ENCODE measurements at places on chromosomes 7 and 10.

DNA sequence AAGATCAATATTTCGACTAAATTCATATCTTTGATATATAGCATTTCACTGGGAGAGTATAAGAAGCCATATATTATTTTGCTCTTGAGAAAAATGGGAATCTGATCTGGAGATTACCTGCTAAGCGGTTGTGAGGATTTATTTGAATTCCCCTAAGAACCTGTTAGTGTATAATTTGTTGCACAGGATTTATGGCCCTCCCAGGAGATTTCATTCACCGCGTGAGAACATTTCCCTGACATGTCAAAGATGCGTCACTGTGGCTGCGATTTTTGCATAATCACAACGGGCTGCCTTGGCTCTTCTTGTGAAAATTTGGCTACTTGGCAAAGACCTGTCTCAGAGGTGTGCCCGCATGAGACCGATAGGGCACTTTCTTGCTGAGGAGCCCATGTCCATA, 184.7 kb upstream of the PFKP start:
- no peak for DNase-seq

DNA sequence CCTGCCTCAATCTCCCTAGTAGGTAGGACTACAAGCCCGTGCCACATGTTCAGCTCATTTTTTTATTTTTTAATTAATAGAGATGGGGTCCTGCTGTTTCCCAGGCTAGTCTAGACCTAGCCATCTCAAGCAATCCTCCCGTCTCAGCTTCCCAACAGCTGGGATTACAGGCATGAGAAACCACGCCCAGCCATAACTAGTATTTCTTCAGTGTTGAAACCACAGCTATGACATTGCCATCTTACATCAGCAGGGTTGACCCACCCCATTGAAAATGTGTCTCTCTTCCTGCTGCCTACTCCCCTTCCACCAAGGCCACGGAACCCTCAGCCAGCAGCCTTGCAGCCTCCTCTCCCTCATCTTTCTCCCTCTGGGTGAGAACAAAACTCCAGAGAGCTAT, 62.1 kb upstream of the ZNF746 start:
- DNase-seq, result peak; percentile 90

DNA sequence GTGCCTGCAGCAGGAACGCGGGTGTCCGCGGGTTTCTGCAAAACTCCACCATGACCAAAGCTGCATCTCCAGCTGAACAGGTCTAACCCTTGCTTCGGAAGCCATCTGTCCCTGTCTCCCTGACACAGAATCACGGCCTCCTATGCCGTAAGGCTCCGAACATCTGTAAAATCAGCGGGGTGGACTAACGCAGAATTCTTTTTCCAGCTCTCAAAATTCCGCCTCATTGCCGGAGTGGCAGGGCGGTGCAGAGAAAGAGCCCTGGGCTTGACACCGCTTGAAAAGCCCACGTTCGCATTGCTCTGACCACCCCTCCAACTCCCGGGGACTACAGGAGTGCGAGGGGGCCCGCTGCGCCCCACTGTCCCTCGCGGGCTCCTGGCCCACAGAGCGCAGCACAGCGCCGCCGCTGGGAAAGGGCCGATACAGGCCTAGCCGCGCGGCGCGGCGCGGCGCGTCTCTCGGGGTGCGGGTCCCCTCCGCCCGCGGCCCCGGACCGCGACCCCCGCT, 409 bp downstream of the DNMBP start:
- peak; percentile 52 for DNase-seq

DNA sequence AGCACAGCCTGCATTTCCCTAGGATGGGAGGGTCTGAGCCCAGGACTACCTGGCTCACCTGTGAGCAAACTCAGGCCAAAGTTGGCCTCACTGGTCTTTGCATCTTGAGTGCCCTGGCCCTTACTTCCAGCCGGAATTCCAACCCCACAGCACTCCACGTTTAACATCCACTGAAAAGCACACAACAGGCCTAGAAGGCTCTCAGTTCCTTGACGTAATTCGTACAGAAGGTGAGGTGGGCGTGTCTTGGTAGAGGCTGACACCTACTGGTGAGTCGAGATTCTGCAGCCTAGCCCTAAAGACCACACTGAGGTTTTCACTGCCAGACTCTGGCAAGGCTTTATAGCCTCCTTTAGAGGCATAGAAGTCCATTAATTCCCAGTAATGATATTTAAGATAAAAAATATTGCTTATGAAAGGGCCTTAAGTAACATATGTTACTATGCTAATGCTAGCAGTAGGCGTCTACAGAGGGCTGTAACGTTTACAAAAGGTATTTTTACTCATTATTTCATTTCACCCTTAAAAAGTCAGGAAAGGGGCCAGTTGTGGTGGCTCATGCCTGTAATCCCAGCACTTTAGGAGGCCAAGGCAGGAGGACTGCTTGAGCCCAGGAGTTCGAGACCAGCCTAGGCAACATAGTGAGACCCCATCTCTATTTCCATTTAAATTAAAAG, 95.8 kb downstream of the HIP1 start:
- peak; percentile 66 for DNase-seq

DNA sequence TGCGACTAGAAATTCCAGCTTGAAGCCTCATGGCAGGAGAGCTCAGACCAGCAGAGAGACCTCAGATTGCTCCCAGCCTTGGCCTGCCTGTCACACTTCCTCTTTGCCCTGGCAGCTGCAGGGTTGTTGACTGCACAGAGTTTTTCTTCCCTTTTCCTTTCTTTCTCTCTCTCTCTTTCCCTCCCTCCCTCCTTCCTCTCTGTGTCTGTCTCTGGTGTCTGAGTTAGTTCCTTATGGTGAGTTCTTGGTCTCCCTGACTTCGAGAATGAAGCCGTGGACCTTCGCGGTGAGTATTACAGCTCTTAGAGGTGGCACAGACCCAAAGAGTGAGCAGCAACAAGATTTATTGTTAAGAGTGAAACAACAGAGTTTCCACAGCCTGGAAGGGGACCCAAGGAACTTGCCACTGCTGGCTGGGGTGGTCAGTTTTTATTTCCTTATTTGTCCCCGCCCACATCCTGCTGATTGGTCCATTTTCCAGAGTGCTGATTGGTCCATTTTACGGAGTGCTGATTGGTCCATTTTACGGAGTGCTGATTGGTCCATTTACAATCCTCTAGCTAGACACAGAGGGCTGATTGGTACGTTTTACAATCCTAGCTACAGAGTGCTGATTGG, 266.3 kb downstream of the RPS24 start:
- DNase-seq, result no peak

DNA sequence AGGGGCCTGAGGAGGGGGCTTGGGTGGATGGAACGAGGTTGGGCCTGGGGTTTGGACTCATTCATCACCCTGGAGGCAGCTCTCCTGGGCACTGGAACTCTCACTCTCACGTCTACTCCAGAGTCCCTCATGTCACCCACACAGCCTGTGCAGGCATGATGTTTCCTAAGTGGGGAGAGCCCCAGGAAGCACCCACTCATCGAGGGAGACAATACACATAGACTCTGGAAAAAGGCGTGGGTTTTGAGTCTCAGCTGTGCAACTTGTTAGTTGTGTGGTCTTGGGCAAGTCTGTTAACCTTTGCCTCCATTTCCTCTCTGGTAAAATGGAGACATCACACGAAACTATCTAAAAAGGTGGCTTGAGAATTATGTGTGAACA, 25.9 kb upstream of the RBM20 start:
- DNase-seq, result no peak

DNA sequence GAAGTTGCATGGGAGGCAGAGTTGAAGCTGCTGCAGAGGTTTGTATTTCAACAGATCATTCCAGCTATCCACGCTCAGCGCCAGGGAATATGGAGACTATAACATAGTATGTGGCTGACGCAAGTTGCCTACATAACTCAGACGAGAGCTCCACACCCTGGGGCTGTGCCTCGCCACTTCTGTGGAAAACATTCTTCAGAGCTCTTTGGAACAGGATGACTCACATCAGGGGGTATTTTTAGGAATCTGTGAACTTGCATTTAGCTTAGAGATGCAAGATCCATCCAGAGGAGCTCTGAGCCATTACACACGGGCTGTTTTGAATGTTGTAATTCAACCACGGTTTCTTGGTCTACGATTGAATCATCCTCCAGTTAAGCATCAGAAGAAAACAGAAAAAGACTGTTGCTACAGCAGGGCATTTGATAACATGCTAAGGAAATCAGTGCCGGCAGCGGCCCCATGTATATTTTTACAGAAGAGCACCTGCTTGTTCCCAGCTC, 481.5 kb upstream of the AKR1E2 start:
- DNase-seq, result peak; percentile 98

DNA sequence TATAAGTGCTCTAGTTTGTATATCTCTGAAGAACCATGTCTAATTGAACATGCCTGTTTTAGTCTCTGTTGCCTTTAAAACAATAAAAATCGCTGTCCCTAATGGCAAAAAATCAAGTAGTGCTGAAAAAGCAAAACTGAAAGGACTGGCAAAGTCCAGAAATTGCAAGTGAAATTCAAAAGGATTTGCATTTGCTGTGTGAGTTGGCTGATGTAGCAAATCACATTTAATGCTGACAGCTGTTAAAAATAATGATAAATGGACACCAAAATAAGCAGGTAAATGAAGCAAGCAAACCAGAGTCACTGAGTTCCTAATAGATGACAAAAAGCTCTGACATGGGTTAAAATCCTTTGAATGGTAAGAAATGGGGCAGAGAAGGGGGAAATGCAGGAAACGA, 874.1 kb downstream of the GRM8 start:
- no peak for DNase-seq

DNA sequence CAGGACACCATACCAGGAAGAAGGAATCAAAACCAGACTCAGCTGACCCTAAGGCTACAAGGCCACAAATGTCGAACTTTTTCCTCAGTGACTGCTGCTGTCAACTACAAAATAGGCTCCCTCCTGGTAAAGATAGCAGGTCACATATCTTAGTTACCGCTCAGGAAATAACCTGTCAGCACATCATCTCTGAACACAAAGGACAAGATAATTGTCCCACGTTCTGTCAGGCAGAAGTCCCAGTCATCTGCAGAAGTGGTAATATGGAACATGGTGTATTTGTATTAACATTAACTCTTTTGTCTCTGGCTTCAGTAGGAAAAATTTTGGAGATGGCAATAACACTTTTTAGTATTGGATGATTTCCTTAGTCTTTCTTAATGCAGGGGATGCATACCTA, 630.2 kb upstream of the LRRTM3 start:
- DNase-seq, result no peak

DNA sequence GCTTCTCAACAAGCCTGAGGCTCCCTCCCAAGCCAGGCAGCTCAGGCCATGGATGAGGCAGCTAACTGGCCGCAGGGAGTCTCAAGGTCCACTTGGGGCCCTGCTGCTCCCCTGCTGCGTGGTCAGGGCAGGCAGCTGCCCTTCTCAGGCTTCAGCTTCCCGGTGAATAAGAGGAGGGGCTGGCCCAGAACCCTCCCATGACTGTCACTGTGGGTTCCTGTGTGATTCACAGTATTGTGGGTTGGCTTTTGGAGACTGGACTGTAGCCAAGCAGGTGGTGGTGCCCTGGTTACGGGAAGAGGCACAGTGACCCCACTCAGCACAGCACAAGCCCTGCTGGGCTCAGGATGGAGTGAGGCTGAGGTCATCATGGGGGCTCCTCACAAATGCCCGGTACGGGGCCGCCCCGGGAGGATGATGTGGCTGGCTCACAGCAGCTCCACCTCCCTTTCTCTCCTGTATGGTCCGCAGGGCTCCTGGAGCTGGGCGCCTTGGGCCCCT, 189.8 kb downstream of the HECW1 start:
- DNase-seq, result peak; percentile 85

DNA sequence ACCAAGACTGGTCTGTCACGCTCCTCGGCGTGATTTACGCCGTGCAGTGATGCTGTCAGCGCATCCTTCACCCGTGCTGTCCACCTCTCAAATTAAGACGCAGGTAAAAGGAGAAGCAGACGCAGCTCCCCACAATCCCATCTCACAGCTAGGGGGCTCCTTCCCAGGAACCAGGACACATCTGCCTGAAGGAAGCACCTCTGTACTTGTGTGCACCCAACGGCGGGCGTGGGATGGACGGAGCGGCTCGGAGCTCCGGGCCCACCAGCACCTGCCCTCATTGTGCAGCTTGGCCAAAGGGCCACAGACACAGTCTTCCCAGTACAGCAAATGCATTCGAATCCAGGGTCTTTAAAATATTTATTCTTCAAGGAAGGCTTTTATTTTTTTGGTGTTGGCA, 55.3 kb downstream of the STK32C start:
- DNase-seq, result no peak

- DNase-seq, result no peak
Measured at GRCh38 chr10:5816170-5816569, 2.9 kb upstream of the GDI2 start.

DNA sequence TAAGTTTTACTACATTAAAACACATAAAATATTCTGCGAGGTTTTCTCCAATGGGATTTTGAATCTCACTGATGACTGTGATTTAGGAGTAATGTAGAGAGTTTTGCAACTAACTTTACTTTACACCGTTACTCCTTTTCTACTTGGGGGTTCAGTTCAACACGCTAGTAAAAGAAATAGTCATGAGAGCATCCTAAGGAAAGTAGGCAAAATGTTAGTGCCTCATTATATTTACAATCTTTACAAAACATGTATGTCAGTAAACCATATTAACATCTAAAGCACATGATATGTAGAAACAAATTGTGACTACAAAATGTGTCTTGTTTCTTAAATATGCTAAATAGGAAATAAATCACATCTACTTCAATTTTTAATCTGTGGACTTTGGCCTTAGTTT, 6.0 kb downstream of the MEOX2 start:
- DNase-seq, result no peak
